M059J (cell line): ENCODE measurements at places on chromosomes 6 and 20.

- no peak for DNase-seq
Observed at GRCh38 chr6:98295515-98296175, 538.7 kb upstream of the POU3F2 start.

GRCh38 chr6:137815692-137816091 lies 51.4 kb upstream of the TNFAIP3 start:
- DNase-seq = no peak

GRCh38 chr20:17023036-17023435 lies 203.8 kb upstream of the PCSK2 start:
- no peak for DNase-seq

- no peak for DNase-seq
Observed at GRCh38 chr6:28534306-28534705, 8.6 kb downstream of the GPX5 start.

GRCh38 chr6:70398783-70399728 lies 14.3 kb upstream of the FAM135A start:
- DNase-seq = peak; percentile 81

- DNase-seq = no peak
Observed at GRCh38 chr6:68978411-68978810, 343.3 kb downstream of the ADGRB3 start.

DNA sequence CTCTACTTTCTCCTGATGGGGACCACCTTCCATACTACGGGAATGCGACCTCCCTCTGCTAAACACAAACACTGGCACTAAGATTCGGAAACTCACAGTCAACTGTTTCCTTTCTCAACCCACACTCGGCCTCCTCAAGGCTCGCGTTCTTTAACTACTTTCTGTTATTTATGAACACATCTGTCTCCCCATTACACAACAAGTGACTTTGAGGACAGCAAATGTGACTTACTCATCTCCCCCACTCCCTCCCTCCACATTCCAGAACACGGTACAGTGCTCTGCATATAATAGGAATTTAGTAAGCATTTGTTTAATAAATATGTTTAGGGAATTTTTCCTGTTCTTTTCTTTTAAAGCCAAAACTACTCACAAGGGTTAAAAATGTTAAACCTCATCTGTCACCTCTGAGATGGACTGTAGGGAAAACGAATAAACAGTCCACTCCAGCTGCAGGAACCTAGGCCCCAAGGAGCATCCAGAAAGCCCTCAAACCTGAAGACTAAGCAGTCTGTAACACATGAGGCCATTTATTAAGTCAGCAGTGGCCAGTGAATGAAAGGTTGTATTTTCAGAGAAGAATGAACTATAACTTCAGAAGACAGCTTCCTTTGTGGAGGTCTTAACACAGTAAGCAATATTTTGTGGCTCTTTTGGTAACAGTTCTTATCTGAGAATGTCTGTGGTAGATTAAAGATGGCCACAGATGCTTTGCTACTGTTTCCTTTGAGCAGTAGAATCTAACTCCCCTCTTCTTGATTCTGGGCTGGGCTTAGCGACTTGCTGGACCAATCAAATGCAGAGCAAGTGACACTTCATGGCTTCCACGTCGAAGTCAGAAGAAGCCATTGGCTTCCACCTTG lies 209.6 kb upstream of the DTNBP1 start:
- peak; percentile 10 for DNase-seq

- DNase-seq = peak; percentile 86
Observed at GRCh38 chr6:31396422-31397152, 6.8 kb upstream of the MICA start.

- DNase-seq = no peak
Observed at GRCh38 chr20:37559312-37560027, 31.8 kb upstream of the BLCAP start.

- DNase-seq = peak; percentile 59
Observed at GRCh38 chr6:75752365-75752764, 3.3 kb downstream of the MYO6 start.

- no peak for DNase-seq
Observed at GRCh38 chr6:165652766-165653165, 10.3 kb downstream of the PDE10A start.

DNA sequence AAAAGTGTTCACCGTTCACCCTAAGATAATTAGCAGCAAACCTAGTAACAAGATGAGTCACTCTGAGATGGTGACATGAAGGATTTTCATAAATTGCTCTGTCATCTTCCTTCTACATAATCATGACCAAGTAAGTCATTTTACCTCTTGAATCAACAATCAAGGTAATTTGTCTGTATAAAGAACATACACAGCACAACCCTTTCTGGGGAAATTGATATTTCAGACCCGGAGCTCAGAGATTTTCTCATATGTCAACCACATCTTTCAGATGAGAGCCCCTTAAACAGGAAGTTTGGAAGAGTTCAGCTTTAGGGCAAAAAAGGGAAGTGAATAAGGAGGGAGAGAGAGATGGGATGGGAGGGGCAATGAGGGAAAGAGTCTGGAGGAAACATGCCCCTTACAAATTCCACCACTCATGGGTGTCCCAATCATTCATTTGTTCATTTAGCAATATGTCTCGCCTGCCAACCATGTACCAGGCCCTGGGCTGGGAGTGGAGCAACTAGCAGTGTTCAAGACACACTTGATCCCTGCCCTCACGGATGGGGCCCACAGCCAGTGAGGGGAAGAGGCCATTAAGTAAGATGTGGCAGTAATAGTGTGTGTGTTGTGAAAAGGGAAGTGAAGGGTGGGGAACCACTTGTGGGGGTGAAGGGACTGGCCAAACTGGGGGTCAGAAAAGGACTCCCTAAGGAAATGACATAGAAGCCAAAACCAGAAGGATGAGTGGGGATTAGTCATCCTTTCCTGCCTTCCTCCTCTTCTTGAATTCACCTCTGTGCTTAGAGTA lies 190.9 kb downstream of the MAFB start:
- DNase-seq = peak; percentile 88

GRCh38 chr20:44193801-44194200 lies 6.8 kb upstream of the JPH2 start:
- no peak for DNase-seq

DNA sequence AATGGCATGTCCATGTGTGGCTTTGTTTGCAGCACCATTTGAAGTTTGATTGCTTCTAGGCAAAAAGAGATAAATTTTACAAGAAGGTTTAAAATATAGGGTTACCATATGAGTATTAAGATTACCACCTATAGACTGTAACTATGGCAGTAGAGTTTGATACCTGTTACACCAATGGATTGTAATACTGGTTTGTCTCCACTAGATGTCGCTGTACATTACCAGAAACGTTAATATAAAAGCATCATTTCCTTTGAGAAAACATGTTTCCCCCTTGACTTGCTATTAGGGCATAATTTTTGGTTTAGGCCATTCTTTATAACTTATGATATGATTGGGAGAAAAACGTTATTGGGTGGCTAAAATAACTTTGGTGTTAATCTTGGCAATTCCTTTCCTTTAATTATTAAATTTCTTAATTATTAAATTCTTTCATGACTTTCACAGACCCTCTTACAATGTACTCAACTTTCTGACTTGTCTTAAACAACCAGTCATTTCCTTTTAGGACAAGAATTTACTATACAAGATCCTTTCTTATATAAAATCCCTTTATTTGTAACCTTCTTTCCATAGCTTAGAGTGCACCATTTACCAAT lies 42.8 kb downstream of the HLA-DPB1 start:
- DNase-seq = peak; percentile 64

- peak; percentile 47 for DNase-seq
Observed at GRCh38 chr20:20130399-20130798, 78.1 kb downstream of the CFAP61 start.

GRCh38 chr6:170436209-170436809 lies 116.8 kb downstream of the PSMB1 start:
- DNase-seq = no peak

- peak; percentile 68 for DNase-seq
Observed at GRCh38 chr20:15895126-15895525, 678.1 kb downstream of the KIF16B start.

DNA sequence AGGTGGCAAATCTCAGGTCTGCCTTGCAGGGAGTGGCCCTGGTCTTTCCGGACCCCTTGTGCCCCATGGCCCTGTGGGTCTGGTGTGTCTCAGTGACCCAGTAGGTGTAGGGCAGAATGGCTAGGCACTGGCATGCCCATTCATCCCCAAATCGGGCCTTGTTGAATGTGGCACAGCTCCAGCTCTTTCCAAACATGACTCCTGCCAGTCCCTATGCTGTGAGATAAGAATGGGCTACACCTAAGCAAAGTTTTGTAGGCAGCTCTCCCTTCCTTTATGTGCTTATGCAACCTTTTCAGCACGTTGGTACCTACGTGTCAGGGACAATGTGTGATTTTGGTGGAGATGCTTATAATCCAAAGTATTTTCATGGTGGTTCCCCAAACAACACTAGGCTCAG lies 33.9 kb downstream of the FOXO3 start:
- DNase-seq = no peak

- DNase-seq = no peak
Observed at GRCh38 chr6:20332441-20333006, 69.2 kb upstream of the E2F3 start.

- DNase-seq = no peak
Observed at GRCh38 chr6:50285735-50286134, 236.0 kb upstream of the DEFB112 start.

- DNase-seq = no peak
Observed at GRCh38 chr6:35569011-35569461, 56.3 kb upstream of the TULP1 start.

DNA sequence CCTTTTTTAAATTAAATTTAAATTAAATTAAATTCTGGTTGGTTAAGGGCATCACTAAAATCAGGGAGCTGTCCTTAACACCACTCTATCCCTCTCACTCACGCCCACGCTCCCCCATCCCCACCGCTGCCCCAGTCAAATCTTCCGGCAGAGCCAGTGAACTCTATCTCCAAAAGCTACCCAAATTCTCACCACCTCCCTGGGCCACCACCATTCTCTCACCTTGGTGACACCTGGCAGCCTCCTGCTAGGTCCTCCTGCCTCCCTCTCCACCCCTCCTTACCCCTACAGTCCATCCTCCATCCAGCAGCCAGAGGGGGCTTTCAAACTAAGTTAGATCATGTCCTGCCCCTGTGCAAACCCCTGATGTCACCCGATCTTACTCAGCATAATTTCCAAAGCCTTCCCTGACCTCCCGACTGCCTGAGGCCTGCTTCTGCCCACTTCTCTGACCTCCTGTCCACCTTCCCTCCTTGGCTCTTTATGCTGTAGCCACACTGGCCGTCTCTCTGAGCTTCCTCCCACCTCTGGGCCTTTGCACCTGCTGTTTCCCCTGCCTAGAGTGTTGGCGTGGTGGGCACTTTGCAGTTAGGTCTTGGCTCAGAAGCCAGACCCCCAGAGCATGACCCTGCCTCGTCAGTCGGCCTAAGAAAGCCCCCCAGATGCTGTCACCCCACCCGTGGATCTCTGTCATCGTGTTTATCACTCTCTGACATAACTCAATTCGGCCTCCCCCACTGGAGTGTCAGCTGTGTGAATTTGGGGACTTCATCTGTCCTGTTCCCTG lies 24.7 kb downstream of the PTGIS start:
- no peak for DNase-seq

DNA sequence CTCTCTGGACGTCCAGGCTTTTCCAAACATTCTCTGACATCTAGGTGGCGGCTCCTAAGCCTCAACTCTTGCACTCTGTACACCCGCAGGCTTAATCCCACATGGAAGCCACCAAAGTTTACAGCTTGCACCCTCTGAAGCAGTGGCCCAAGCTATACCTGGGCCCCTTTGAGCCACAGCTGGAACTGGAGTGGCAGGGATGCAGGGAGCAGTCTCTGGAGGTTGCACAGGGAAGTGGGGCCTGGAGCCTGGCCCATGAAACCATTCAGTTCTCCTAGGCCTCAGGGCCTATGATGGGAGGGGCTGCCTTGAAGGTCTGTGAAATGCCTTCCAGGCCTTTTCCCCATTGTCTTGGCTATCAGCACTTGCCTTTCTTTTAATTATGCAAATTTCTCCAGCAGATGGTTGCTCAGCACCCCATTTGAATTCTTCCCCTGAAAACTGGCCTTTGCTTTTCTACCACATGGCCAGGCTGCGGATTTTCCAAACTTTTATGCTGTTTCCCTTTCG lies 64.9 kb downstream of the IRF4 start:
- no peak for DNase-seq

- DNase-seq = no peak
Observed at GRCh38 chr20:17504066-17504897, 26.9 kb downstream of the BFSP1 start.

DNA sequence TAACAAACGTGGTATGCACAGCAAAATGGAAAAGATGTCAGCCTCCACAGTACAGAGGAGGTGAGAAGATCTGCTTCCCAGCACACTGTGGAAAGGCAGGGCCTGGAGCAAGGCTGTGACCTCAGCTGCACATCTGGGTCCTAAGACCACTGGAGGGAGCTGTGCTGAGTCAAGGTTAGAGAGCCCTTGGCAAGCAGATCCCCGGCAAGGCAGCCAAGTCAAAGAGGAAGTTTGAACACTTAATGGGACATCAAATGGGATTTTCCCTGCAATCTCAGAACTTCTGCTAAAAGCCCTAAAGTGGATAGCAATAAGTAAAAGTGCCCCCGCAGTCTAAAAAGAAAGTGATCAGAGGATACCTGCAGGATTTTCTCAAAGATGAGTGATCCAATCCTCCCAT lies 39.5 kb downstream of the UNC5CL start:
- DNase-seq = peak; percentile 81

- DNase-seq = peak; percentile 60
Observed at GRCh38 chr20:10611357-10611756, 62.4 kb downstream of the JAG1 start.

- DNase-seq = peak; percentile 67
Observed at GRCh38 chr20:57066126-57066900, 200.1 kb downstream of the BMP7 start.
